NCI-H2107 (cell line): ENCODE measurements at places on chromosomes 1 and 21.

- DNase-seq, result no peak
These were observed 10.0 kb upstream of the FAAP20 start for GRCh38 chr1:2204415-2205190.

DNA sequence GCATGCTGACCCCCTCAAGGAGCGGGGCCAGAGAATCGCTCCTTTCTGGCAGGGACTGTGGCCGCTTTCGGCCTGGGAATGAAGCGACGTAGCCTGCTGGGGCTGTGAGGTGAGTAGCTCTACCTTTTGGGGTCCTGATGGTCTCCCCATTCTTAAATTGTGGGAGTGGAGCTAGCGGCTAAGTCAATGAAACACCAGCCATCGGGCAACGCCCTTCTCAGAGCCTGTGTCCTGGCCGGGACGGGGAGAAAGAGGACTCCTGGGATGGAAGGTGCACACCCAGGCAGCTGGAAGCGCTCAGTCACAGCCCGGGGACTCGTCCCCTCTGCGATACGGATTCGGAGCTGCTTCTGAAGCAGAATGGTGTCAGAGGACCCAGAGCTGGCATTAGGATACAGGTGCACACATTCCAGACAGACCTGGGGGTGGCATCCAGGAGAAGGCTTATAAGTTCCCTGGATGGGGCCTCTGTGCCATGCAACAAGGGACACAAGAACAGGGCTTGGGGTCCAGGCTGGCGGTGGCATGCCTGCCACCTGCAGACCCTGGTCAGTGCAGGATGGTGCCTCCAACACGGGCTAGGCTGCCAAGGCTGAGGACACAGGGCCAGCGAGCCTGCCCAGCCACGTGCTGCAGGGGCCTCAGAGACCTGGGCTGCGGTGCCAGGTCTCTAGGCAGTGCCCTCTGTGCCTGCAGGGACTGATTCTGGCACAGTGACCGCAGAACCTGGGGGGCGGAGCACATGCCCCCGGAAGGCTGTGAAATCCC is 945 bp upstream of the WNT9A start:
- DNase-seq, result no peak

DNA sequence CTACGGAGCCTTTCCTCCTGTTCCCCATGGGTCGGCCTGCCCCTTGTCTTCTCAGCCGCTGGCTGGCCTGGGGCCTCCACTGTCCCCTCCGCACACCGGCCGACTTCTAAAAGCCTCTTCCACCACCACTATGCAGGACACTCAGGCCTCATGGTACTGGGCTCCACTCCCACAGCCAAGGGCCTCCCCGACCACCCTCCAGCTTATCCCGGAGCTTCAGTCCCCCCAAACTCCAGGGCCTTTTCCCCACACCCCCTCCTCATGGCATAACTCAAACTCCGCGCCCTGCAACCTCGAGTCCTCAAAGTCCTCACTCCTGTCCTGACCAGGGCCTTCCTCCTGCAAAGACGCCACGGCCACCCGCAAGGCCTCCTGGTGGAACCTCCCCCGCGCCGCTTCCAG is 2.0 kb downstream of the LRRC41 start:
- DNase-seq, result no peak

- no peak for DNase-seq
These were observed 4.6 kb downstream of the GFI1 start for GRCh38 chr1:92481971-92482664.

DNA sequence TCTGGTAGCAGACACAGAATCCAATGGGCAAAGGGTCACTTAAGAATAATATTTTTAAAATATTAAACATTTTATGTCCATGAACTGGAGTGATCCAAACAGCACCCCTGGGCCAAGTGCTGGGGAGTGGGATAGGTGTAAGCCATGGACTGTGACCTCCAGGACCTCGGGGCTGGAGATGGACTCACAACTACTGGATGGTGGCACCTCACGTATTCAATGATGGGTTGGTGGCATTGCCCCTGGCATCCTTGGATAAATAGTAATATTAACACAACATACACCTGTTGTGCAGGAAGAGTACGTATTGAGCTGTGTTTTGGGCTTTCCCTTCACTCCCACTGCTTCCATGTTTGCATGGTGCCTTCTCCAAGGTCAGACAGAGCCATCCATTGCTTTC is 39.3 kb upstream of the TENT5C start:
- DNase-seq, result no peak
